Activated naive CD8-positive, alpha-beta T cell treated with anti-CD3 and anti-CD28 coated beads, Interleukin-2, amount 50 U/mL, for 24 hours (primary cell): ENCODE measurements at places on chromosomes 2 and 18.
A peak's percentile ranks its signal among the peaks of the same experiment; 100 is the strongest.

- DNase-seq, result no peak
These were observed 14.6 kb upstream of the RIT2 start for GRCh38 chr18:43129946-43130524.

GRCh38 chr2:10771786-10772185, 40.8 kb downstream of the PDIA6 start:
- DNase-seq, result no peak

DNA sequence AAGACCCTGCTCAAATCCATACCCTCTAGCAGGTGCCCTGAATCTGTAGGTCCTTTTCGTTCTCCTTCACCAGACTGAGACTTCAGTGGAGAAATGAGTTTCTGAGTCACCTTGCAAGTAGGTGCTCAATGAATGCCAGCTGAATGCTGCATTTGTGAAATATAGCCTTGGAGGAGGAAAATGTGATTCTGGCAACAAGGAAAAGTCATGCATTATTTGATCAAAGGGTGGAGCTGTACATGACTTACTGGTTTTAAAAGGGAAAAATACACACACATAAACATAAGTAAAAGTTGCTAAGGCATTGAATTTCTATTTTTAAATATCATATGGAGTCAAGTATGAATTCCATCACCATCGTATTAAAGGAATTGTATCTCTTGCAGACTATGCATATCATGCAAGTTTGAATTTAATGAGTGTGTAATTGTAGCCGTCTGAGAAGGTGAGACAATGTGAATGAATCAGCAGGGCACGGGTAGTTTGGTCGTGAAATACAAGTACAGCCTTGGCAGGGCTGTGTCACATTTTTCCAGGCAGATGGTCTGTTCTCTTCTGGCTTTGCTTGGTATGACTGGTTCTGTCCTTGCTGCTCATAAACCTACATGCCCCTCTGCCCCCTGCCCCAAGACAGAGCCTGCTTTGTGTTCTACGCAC, 160.8 kb downstream of the COL6A3 start:
- DNase-seq, result no peak

DNA sequence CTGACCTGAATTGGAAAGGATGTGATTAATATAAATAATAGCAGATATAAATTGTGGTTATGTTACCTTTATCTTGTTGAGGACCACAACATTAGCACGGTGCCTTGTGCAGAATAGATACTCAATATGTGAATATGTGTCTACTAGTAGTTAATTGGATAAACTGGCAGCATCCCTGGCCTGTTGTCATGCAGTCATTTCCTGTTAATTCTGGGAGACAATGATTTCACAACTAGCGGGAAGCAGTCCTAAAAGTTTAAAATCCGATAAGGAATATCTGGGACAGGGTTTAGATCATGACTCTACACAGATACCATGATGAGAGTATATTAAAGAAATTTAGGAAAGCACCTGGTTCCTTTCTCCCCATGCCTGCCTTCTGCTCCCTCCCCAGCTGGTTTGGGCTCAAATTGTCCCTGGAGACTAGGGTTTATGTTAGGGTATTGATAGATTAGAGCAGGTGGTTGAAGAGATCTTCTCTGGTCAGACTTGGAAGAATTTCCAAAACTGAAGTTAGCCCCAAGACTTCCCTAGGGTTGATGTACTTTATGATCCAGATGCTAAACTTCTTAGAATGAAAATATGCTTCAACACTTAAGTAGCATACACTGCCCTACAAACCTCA, 32.8 kb downstream of the CYBRD1 start:
- no peak for DNase-seq

- DNase-seq, result no peak
These were observed 93.5 kb upstream of the ITGB6 start for GRCh38 chr2:160293391-160294091.

- DNase-seq, result no peak
These were observed 104.9 kb downstream of the IRS1 start for GRCh38 chr2:226694586-226695284.

DNA sequence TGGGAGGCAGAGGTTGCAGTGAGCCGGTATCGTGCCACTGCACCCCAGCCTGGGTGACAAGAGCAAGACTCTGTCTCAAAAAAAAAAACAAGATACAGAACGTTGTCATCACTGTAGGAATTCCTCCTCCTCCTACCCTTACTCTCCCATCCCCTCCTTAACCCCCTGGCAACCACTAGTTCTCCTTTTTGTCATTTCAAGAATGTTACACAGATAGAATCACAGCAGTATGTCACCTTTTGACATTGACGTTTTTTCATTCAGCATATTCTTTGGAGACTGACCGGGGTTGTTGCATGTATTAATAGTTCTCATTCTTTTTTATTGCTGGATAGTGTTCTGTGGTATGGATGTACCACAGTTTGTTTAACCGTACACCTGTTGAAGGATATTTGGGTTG, 32.4 kb downstream of the TTLL4 start:
- no peak for DNase-seq

DNA sequence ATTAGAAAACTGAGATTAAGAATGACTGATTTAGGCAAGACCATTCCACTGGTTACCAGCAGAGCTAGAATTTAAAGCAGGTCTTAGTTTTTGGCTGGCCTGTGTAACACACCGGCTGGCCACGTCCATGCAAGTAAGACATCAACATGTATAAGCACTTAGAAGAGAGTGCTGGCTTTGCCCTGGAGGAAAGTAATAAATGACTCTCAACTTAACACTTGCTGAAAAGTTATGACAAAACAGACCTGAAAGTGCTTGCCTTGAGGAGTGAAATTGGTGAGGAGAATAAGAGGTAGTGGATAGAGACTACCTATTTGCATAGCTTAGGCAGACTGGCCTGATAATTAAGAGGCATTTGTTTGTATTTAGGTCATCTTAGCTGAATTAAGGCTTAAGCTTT, 165.7 kb upstream of the KCNJ3 start:
- no peak for DNase-seq

GRCh38 chr18:46069524-46069923, 2.5 kb downstream of the PSTPIP2 start:
- DNase-seq, result no peak

DNA sequence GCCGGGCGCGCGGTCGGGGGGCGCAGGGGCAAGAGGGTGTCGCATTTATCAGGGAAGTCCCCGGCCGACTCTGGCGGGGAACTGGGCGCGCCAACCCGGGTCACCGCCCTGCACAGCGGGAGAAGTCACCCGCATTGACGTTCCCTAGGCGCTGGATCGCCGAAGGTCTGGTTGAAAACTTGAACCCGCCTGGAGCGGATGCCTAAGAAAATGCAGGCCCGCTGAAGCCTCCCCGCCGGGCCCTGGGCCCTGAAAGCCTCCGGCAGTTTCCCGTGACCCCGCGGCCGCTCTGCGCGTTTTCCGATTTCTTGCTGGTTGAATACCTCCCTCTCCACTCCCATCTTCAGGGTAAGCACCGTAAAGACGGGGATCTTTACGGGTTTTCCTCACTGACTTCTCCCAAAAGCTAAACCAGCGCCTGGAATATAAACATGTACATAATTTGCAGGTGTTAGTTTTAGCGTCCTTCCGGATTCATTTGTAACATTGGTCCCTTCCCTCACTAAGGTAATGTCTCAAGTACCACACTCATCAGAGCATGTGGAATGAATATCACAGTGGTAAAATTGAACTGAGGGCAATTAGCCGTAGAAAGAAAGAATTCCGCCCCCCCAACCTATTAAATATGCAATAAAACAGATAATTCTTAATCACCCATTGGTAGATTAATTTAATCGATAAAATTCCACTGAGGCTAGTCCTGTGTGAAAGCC, 675 bp upstream of the SPIRE1 start:
- DNase-seq, result peak; percentile 27

- DNase-seq, result no peak
These were observed 76.1 kb downstream of the TWIST2 start for GRCh38 chr2:238924032-238924431.

GRCh38 chr2:68766376-68766845, 31.8 kb downstream of the ARHGAP25 start:
- DNase-seq, result peak; percentile 54

GRCh38 chr2:71800106-71800809, 346.9 kb downstream of the DYSF start:
- no peak for DNase-seq

GRCh38 chr2:6942848-6943247, 25.6 kb downstream of the RNF144A start:
- no peak for DNase-seq

GRCh38 chr2:28991021-28991420, 9.9 kb downstream of the TOGARAM2 start:
- no peak for DNase-seq

GRCh38 chr2:168796583-168797285, 5.7 kb upstream of the NOSTRIN start:
- no peak for DNase-seq

DNA sequence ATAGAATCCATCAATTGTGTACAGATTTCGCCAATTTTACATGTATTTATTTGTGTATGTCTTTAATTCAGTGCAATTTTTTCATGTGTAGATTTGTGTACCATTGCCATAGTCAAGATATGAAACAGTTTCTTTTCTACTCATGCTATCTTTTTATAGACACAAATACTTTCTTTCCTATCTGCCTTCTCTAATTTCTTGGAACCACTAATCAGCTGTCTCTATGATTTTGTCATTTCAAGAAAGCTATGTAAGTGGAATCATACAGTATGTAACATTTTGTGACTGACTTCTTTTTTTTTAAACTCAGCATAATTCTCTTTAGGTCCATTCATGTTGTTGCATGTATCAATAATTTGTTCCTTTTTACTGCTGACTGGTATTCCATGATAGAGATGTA, 33.3 kb downstream of the KIAA1328 start:
- DNase-seq, result no peak

- DNase-seq, result no peak
These were observed 119.5 kb downstream of the MAP3K20 start for GRCh38 chr2:173195100-173195499.

DNA sequence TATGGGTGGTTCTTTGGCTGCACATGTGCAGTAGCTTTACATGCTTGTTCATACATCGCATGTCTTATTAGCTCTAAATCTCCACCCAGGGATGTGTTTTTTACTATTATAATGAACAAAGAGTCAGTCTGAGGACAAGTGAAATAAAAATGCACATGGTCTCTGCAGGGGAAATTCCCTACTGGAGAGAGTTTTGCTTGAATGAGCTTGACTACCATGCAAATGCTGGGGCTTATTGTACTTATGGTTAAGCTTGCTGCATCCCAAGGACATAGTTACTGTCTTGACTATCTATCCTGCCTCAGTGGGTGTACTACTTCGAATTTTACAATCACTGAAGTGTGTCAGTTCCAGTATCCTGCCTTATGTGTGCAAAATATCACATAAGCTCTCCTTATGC, 362.7 kb downstream of the TDRD15 start:
- no peak for DNase-seq

DNA sequence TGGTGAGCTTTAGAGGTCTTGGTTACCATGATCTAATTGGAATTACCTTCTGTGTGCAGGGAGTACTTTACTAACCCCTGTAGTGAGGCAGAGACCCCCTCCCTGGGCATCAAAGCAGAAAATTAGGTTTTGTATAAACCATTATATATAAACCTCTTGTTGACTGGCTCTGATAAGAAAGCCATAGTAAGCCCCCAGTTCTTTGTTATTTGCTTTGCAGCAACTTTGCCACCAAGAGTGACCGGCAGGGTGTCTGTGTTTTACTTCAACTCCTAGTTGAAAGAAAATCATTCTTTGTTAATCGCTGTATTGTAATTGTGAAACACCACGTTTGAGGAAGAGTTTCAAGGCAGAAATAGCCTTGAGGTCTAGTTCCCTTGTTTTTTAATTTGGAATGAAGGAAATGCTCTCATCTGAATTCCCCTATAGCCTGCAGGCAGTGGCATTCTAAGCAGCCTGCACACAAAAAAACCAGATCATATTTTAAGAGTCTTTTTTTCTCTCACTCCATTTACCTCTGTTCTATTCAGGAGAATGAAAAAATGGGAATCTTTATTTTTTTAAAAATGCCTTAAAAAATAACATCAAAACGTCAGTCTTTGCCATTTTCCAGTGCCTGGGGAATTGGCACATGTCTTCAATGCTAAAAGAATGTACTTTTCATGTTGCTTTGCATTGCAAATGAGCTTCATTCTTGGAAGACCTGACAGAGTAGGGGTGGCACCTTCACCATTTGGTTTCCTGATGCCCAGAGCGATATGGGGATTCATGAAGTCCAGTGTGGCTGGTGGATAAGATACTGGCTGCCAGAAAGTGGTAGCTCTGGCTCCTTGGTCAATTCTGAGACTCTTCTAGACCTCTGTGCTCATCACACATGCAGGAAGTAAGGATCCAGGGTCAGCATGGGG, 338.1 kb downstream of the SLC4A3 start:
- no peak for DNase-seq

- no peak for DNase-seq
These were observed 120.0 kb upstream of the OSR1 start for GRCh38 chr2:19478409-19478808.

GRCh38 chr2:147855316-147855715, 10.5 kb downstream of the ACVR2A start:
- DNase-seq, result no peak

DNA sequence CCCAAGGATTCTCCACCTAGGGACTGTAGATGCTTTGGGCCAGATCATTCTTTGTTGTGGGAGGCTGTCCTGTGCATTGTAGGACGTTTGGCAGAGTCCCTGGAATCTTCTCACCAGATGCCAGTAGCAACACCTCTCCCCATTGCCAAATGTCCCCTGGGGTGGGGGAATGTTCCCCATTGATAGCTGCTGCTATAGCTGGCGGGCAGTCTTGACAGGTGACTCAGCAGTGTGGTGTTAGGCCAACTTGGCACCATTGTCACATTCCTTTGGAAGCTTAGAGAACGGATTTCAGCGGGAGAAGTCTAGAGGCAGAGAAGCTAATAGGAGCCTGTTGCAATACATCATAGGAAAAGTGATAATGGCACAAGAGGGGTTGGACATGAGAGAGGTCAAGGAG, 495.7 kb upstream of the SMIM21 start:
- no peak for DNase-seq

- DNase-seq, result no peak
These were observed 416.4 kb downstream of the CMPK2 start for GRCh38 chr2:6449343-6449742.

DNA sequence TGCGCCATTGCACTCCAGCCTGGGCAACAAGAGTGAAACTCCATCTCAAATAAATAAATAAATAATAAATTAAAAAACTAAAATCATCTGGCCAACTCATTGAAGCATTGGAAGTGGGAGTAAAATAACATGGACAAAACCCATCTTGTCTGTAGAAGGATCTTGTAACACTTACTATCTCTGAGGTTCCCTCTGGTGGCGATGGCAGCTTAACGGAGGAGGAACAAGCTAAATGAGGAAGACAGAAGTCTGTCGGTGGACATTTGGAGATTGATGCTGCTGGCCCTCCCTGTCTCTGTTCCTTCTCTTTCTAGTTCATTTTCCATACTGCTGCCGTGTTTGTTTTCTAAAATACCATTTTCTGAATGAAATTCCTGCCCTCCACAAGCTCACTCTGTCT, 43.4 kb downstream of the ZCCHC2 start:
- DNase-seq, result no peak

DNA sequence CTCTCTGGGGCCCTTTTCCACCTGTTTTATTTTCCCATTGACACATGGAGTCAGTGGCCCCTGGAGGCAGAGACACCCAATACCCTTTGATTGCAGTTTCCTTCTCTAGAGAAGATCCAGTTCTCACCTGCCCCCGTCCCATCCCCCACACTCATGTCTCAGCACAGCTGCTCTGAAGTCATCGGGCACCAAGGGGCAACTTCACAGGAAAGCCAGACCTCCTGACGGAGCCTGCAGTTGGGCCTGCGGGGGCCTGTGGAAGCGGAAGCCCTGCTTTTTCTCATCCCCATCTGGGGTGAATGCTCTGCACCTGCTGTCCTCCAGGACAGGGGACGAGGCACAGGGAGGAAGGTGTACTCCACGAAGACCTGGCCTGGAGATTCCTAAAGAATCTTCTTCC, 308.3 kb upstream of the EPAS1 start:
- DNase-seq, result no peak
